Endothelial cell (in vitro differentiated cells): ENCODE measurements at places on chromosomes 1 and 21. TPM values are rescaled to one million over a fixed set of nuclear protein-coding genes. Genes with fewer than 3 reads are reported as not detected.

The PCP4 gene
- not detected for total RNA-seq

The ASCL5 gene
- total RNA-seq, result not detected

The TXNDC12 gene
- 49.9 TPM for total RNA-seq

The ADPRS gene
- total RNA-seq, result 24.2 TPM

The EXO5 gene
- 14.8 TPM for total RNA-seq
